Stimulated activated CD4-positive, alpha-beta T cell treated with anti-CD3 and anti-CD28 coated beads, Interleukin-12 subunit alpha, Interleukin-12 subunit beta, amount 100 ng/mL, for 4 hours (primary cell): ENCODE measurements at places on chromosomes 2 and 18.

- DNase-seq, result no peak
These were observed 2022.0 kb upstream of the CELF4 start for GRCh38 chr18:39587586-39587985.

GRCh38 chr2:33616873-33617272 is 17.8 kb upstream of the FAM98A start:
- DNase-seq, result no peak

- no peak for DNase-seq
These were observed 109.7 kb upstream of the KCNJ3 start for GRCh38 chr2:154588838-154589237.

- DNase-seq, result no peak
These were observed 81.3 kb downstream of the MOGAT1 start for GRCh38 chr2:222752746-222753145.

GRCh38 chr2:7835151-7835550 is 846.7 kb upstream of the ID2 start:
- no peak for DNase-seq

- no peak for DNase-seq
These were observed 111.7 kb downstream of the BCL2 start for GRCh38 chr18:63207835-63208234.

- no peak for DNase-seq
These were observed 307.1 kb downstream of the TSN start for GRCh38 chr2:122062506-122062905.

GRCh38 chr2:79801082-79801481 is 288.2 kb downstream of the CTNNA2 start:
- DNase-seq, result no peak

- DNase-seq, result no peak
These were observed 82.7 kb downstream of the MREG start for GRCh38 chr2:215930505-215931253.

GRCh38 chr2:240642061-240642805 is 17.0 kb downstream of the GPR35 start:
- no peak for DNase-seq

DNA sequence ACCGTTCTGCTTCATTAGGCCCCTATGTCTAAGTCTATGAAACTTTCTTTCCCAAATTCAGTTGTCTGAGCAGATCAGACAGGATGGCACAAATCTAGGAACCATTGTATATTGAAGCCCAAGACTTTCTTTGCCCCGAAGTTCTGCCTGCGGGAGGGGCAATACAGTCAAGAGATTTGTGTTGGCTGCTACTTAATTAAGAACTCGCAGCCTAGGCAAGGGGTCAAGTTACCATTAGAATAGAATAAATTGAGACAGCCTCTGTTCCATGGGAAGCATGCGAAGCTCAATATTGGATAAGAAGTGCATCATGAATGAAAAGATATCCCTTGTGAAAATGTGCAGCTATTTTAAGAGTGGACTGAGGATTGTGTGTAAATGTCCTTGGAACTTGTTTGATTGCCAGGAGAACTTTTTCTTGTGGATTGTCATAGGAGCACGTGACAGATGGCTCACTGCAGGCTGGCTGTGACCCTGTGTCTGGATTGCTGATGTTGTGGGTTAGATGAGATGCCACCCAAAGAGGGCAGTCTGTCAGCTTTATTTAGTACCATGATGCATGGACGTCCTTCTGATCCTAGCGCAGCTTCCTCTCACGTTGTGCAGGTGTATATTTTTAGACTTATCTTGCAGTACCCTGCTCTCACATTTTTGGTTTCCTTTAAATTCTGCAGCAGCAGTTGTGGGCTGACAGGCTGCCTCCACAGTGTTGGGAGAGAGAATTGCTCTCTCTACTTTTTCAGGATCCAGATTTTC is 30.9 kb downstream of the HAUS1 start:
- no peak for DNase-seq

GRCh38 chr2:137670111-137670510 is 294.2 kb upstream of the HNMT start:
- no peak for DNase-seq
